Right ventricle myocardium inferior (tissue), 1 donor: ENCODE measurements at places on chromosomes 6 and 20.

DNA sequence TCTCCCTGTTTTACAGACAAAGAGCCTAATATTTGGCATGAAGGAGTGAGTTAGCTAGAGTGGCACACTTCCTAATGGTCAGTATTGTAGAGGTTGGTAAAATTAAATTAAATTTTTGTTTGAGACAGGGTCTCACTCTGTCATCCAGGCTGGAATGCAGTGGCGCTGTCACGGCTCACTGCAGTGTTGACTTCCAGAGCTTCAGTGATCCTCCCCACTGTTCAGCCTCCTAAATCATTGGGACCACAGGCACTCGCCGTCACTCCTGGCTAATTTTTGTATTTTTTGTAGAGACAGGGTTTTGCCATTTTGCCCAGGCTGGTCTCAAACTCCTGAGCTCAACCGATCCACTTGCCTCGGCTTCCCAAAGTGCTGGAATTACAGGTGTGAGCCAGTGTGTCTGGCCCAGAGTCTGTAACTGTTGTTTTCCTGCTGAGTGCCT, 70.9 kb downstream of the SCAND1 start:
- DNase-seq: no peak

- no peak for DNase-seq
These were observed 65.6 kb downstream of the GJA10 start for GRCh38 chr6:89959883-89960282.

GRCh38 chr6:144123421-144123820, 26.9 kb upstream of the STX11 start:
- DNase-seq: no peak

DNA sequence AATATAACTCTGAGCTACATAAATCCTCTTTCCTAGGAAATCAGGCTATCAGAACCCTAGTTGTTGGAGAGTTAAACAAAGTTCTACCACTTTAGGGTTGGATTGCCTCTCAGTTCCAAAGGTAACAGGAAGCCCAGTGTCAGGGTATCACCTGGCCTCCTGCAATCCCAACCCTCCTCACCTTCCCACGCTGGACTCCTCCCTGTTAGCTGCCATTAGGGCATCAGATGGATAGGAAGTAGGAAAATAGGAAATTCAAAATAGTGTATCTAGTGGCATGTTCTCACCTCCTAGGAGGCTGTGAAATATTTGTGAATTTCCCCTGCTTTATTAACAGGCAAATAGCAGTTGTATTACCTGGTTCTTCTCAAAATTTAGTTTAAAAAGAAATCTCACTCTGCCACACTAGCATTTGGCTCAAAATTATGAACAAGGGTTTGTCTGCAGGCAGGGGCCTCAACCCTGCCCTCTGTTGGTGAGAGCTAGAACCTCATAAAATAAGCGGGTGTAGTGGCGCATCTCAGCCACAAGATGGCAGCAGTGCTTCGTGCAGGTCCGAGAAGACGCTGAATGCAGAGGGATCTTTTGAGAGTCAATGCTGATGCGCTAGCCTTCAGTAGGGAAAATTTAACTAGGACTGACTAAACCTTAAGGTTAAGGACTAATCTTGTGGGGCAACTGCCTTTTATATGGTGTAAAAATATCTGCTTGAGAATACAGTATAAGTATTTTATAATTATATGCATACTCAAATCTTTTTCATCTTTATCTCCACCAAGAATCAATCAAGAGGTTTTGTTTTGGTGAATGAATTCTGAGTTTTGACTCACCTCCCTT, 209.8 kb upstream of the KCNQ5 start:
- DNase-seq: peak; percentile 75

GRCh38 chr20:62778601-62779416, 17.5 kb upstream of the MRGBP start:
- DNase-seq: peak; percentile 63
